ENCODE measurements at places on chromosomes 4 and X.

DNA sequence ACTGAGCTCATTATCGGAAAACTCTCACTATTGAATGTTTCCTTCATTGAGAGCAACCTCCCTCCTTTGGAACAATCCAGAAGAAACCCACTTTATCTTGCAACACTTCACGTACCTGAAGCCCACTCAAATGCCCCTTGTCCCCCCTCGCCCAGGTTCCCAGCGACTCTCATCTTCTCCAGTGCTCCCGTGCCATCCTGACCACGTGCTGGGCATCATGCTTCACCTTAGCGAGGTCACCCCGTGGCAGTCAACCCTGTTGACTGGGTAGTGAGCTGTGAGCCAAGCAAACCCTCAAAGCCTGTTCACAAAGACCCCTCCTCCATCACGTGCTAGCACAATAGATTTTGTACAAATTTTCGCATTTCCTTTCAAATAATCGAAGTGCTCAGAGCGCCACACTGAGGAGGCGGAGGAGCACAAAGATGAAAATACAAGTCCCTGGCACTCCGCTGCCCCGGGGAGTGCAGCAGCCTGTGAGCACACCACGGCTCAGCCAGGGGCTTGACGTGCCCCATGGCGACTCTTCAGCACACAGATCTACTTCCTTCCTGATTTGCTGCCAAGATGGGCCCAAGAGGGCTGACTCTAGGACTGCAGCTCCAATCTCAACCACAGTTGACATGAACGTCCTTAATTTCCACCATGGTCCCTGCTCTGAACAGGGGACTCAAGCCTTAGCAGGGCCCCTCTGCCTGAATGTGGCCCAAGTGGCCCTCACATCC lies 15.6 kb downstream of the PDZD4 start:
- DNase-seq, result no peak

DNA sequence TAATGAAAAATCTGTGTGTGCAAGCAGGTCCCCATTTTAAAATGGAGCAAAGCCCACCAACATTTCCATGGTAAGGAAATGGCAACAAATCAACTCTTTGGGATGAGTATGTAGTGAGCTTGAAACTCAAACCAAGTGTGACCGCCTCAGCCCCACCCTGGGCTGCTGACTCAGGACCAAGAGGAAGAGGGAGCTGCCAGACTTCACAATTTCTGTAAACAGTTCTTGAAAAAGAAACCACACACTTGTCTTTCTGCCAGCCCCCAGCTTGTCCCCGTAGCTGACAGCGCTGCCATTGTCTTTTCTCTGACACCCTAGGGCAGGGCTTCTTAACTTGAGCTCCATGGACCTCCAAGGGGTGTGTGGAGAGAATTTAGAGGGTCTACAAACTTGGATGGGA lies 10.3 kb downstream of the RTL5 start:
- no peak for DNase-seq

GRCh38 chrX:10208281-10208856 lies 51.6 kb downstream of the CLCN4 start:
- DNase-seq, result no peak

- no peak for DNase-seq
Observed at GRCh38 chr4:173171098-173171497, 2.5 kb downstream of the GALNT7 start.

- DNase-seq, result no peak
Observed at GRCh38 chr4:182225257-182225852, 17.8 kb upstream of the TENM3 start.

DNA sequence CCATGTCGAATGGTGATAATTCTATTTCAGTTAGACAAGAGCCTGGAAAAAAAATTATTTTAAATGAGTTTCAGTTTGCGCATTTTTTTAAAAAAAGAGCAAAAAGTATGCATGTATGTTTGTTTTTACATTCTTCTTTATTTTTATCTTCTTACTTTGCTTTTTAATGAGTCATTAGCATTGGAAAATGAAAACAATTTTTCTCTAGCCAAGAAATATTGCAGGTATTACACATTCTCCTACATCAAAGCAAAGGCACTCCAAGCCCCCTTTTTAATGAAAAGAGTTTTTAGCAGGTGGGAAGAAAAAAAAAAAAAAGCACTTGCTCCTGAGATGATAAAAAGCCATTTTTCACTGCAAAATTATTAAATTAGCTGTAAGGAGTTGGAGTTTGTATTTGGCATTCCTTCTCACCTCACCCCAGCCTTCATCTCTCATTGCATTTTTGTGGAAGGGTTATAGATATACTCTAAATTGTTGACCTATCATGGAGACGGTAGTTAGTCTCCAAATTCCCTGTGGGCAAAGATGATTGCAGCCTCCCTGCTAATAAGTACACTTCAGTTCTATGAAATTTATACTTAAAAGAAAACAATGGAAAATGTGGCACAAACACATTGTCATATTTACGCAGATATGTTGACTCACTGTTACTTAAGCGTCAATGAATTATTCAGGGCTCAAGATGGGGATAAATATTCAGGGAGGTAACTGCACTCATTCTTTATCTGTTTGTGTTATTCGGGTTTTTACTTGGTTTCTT lies 43.8 kb downstream of the PALLD start:
- no peak for DNase-seq

DNA sequence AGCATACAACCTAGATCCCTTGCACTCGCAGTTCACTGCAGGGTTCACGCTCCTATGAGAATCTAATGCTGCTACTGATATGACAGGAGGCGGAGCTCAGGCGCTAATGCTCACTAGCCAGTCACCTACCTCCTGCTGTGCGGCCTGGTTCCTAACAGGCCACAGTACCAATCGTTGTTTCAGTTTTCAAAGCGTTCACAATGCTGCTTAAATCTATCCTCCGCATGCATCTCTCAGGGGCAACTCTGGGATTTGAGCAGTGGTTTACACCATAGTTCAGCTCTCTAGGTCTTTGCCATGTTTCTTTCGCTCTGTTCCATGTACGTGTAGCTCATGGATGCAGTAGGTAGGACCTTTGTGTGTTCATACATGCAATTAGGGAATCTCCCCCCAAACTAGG lies 47.2 kb downstream of the CLOCK start:
- DNase-seq, result no peak

- no peak for DNase-seq
Observed at GRCh38 chrX:41335198-41335957, 1.4 kb downstream of the DDX3X start.

GRCh38 chr4:52421811-52422213 lies 237.3 kb downstream of the USP46 start:
- DNase-seq, result no peak

DNA sequence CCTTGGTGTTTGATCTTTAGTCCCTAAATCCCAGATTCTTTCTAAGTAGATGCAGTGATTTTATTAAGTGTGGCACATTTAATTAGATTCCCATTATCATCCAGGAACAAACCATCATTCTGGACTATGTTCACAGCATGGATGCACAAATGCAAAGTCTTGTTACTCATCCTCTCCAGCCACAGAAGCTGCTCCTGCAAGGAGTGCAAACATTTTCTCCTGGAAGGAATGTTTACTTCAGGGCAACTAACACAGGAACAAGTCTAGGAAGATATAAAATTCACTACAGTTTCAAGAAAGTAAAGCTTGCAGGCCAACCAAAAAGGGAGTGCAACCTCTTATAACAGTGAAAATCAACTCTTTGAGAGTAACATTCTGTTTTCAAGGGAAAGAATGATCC lies 106.0 kb downstream of the IQCM start:
- no peak for DNase-seq

- no peak for DNase-seq
Observed at GRCh38 chr4:54516556-54517215, 141.1 kb upstream of the KIT start.

DNA sequence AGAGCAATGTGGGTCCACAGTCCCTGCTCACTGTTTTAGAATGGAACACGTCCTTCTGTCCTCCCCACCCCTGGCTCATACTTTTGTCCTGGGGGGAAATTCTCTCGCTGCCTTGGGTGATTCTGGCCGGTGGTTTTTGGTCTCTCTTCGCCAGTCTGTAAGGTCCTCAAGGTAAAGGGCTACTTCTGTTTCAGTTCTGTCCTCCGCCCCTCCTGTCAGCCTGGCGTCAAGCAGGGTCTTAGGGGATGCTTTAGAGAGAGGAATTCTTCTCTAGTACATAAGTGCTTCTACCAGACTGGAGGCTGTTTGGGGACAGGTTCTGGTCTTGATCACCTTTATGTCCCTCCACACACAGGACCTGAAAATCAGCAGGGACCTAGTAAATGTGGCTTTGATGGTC lies 617 bp upstream of the MRFAP1L1 start:
- no peak for DNase-seq

DNA sequence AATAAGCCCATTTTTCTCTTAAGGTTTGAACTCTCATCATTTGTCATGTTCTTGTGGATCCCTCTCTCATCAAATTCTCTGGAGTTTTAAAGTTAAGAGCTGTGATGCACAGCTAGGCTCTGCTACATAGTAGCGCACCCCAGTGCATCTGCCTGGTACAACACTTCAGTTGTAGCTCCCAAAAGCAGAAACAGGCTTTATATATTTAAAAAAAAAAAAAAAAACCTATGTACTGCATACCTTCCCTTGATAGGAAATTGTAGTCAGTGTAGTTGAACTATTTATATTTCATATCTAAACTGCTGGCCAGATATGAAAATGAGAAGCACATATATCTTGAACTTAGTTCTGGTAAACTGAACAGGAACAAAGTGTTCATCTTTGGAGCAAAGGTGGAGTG lies 131.4 kb downstream of the KLHL13 start:
- no peak for DNase-seq

DNA sequence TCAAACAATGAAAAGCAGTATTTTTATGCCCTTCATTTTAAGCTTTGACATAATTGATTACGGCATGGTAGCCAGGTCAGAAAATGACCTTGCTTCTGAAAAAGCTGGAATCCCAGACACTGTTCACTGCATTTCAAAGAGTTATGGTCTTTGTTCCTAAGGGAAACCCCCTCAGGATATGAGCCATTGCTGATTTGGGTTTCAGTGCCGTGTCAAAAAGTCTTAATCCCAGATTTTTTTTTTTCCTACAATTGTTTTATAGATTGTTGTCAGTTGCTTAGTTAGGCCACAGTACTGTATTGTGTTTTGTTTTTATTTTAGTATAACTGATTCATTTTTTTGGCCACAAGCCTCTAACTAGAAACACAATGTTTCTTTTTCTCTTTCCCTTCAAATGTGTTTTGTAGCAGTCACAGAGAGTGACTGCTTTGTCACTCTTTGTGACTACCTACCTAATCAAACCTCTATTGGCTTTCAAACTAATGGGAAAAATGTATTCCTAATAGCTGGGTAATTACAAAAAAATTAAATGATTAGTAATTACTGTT lies 10.3 kb downstream of the WDR44 start:
- DNase-seq, result no peak

DNA sequence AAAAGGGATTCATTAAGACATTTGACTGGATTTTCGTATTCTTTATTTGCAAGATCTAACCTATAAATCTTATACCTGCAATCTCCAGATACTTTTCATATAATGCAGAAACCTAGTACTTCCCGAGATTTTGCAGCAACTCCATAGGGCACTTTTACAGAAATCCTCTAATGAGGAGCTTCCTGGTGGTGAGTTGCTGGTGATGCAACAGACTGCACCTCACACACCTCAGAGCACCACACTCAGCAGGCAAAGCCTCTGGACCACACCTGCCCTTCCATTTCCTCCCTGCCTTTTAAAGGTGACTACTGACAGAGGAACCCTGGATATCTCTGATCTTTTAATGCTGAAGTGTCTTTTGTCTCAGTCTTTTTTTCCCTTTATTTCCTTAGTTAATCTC lies 289.4 kb downstream of the TRAM1L1 start:
- DNase-seq, result no peak

DNA sequence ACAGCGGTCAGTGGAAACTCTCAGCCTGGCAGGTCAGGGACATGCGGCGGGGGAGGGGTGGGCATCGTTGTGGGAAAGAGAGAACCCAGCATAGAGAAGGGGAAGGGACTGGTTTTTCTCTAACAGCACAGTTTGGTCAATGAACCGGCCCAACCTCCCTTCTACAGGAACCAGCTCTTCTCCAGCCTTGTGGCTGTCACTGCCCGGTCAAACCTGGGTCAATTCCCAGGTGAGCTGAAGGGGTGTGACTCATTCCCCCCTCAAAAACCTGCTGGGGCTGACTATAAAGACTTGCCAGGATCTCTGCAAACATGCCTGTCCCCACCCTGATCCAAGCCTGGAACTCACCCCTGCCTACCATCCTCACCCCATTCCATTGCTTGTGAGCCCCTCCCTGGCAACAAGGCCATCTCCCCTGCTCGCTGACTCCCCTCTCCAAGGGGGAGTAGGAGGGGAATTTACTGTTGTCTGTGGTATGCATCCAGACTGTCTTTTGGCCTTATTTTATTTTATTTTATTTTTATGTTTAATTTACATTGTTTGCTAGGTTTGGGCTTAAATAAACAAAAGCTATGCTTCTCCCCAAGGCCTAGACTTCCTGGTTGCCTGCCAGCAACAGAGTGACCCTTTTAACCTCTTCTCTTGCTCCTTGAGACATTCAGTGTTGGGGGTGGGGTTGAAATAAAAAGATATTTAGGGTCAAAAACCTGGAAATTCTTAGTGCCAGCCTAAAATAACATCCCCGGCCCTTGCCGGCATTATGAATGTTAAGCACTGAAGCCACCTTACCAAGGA lies 49.6 kb downstream of the TSC22D3 start:
- no peak for DNase-seq

DNA sequence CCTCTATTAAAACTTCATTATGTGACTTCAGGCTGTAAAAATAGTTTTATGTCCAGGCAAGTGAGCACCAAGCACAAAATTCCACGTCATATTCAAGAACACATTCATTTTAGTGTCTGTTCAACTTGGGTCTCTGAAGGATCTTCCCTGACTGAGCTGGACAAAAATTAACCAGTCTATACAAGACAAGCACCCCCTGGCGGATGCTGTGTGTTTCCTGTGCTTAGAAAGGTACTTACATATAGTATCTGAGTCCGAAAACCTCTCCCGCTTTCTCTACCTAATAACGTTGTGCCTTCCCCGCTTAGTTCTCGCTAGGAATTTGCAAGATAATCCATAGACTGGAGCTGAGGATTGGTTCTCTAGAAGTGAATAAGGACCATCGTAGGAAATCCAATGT lies 2214.5 kb upstream of the TENM3 start:
- no peak for DNase-seq

GRCh38 chrX:94057385-94057784 lies 383.4 kb downstream of the FAM133A start:
- no peak for DNase-seq
